ENCODE measurements at places on chromosomes 12 and 14.

DNA sequence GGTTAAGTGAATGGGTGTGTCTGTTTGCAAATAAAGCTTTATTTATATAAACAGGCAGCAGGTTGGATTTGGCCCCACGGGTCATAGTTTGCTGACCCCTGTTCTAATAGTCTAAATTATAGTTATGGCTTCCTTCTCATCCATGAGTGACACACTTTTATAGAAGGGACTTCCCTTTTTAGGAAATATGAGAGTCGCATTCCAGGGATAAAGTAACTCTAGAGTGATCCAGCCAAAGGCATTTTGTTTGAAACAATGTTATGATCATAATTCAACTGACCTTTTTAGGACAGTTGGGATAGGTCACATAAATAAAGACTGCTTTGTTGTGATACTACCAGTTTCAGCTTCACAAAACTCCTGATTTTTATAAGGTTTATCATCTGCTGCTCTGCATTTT lies 87.9 kb downstream of the ALX1 start:
- DNase-seq = no peak

DNA sequence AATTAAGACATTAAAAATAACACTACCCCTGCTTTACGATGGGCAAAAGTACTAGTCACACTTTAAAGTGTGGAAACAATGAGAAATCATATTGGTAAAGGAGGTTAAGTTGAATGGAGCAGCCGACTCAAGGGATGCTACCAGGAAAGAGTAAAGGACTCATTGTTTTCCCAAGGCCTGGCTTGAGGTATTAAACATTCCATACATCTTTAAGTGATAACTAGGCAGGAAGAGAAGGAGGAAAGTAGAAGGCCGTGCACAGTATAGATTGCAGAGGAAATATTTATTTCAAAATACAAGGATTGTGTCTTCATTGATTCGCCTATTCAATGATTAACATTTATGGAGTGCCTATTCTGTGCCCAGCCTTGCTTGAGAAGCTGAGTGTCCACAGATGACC lies 20.6 kb upstream of the YARS2 start:
- DNase-seq = no peak

DNA sequence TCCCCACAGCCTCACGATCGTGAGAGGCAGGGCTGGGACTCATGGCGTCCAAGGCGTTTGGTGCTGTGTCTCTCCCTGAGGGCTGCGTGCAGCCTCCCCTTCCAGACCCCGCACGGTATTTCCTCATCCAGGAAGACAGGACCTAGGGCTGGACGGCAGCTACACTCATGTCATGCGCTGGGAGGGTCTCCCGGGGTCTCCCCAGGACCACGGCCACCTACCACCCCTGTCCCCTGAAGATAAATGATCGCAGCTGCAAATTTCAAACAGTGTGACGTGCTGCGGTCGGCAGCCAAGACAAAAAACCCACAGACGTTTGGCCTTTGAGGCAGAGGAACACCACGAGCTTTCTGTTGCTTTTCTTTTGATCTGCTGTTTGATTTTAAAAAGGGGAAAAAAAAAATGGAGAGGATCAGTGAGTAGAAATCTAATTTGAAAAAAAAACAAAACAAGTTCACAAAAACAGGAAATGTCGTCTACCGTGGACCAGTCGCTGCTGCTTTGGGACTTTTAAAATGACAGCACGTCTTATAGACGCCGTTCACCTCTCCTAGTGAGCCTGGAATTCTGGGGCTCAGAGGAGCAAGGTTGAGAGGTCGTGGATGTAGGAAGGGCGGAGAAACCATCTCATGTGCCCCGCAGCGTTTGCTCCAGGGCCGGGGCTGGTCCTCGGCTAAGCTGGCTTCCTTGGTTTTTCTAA lies 237.6 kb downstream of the SLC41A2 start:
- DNase-seq = peak; percentile 78

- DNase-seq = no peak
Measured at GRCh38 chr12:28086521-28087155, 103.6 kb upstream of the CCDC91 start.

DNA sequence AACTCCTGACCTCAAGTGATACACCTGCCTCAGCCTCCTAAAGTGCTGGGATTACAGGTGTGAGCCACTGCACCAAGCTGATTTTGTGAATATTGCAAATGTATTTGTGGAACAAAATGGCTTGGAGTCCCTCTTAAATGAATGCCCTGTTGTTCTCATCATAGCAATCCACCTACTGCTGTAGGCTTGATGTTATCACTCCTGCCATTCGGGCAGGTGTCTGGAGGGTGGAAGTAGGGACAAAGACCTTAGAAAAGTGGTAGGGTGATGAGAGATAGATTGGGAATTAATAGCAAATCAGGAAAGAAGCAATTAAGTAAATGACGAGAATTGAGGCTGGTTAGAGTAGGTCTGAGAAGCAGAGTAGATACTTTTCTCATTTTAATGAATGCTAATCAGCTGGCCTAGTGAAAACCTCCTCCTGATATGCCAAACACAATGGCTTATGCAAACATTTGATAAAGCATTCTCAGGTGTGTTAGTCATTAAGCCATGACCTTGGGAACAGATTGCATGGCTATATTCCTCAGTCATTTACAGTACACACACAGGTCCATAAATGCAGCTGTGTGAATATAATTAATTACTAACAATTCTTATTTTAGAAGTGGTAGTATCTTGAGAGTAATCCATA lies 60.5 kb upstream of the USP44 start:
- DNase-seq = no peak

DNA sequence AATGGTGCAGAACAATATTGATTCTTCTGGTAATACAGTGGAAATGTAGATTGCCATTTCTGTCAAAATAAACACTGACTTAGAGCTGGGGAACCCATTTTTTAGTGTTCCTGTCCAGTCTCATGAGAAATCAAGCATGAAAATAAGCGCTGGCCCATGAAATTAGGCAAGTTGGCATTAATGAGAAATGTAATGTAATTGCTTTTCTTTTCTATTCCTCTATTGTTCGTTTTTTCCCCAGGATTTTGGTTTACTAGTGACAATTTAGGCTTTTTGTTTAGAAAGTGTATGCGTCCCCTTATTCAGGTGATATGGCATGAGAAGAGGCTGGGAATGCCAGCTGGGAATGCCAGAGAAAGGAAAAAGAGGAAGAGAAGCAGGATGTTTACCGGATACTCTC lies 64.4 kb upstream of the KICS2 start:
- no peak for DNase-seq

- DNase-seq = no peak
Measured at GRCh38 chr12:16844875-16845274, 238.9 kb upstream of the LMO3 start.

DNA sequence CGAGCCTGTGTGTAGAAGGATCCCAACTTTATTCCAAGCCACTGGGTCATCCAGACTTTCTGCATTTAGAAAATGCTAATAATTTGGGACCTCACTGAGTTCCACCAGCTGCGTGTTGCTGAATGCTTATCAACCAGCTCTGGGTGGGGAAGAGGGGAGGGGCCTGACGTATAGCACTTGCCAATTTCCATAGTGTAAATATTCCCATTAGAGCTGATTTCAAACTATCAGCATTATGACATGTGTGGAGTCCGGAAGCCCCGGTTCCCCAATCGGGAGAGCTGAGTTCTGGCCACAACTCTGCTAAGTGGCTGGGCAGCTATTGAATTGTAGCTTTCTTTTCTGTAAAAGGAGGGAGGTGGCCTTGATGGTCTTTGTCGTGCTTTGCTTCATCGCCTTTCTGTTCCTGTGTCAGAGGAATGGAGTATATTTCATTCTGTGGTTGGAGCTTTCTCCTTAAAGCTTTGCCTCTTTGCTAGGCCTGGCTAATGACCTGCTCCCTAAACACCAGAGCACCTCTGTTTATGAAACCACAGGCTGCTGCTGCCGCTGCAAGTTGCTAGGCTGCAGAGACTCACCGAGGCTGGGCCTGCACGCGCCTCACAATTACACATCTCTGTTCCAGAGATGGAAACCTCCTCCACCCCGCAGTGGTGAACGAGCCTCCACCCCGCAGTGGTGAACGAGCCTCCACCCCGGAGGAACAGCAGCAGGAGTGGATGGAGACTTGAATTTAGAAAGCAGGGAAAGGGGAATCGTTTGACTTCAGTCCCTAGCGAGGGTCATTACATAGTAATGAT lies 7.7 kb upstream of the BCL7A start:
- peak; percentile 14 for DNase-seq

DNA sequence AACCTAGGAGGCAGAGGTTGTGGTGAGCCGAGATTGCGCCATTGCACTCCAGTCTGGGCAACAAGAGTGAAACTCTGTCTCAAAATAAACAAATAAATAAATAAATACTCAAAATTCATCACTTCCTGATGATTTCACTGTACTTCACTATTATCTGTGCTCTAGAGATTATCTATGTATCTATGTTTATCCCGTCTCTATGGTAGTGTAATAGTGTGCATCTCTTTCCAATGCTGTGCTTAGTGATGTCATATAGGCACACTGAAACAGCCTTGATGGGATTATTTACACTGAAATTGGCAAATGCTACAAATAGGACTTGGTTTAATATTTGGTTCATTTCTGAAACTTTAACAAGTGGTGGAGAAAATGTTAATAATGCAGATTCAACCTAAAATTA lies 6.5 kb downstream of the CAPS2 start:
- DNase-seq = no peak

- no peak for DNase-seq
Measured at GRCh38 chr12:119671070-119671469, 3.1 kb downstream of the PRKAB1 start.

GRCh38 chr12:19596434-19597166 lies 157.3 kb downstream of the AEBP2 start:
- DNase-seq = no peak

GRCh38 chr12:103748002-103748401 lies 93.0 kb downstream of the NT5DC3 start:
- DNase-seq = no peak

GRCh38 chr12:107594995-107595394 lies 90.6 kb upstream of the PWP1 start:
- DNase-seq = no peak

DNA sequence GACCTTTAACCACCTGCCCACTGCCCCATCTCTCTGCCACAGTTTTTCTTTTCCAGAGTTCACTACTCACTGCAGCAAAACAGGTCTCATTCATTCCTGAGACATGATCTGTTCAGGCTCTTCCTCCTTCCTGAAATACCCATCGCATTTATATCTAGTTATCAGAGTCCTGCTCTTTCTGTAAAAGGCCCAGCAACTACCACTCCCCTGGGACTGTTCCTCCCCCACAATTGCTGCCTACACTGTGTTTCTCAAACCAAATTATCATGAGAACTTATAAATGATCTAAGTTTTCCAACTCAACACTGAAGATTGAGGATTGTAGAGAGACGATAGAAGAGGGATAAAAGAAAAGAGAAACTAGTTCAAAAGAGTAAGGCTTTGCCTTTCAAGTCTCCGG lies 40.8 kb upstream of the EPS8 start:
- DNase-seq = no peak

- DNase-seq = no peak
Measured at GRCh38 chr12:58372298-58372697, 430.9 kb downstream of the ATP23 start.

DNA sequence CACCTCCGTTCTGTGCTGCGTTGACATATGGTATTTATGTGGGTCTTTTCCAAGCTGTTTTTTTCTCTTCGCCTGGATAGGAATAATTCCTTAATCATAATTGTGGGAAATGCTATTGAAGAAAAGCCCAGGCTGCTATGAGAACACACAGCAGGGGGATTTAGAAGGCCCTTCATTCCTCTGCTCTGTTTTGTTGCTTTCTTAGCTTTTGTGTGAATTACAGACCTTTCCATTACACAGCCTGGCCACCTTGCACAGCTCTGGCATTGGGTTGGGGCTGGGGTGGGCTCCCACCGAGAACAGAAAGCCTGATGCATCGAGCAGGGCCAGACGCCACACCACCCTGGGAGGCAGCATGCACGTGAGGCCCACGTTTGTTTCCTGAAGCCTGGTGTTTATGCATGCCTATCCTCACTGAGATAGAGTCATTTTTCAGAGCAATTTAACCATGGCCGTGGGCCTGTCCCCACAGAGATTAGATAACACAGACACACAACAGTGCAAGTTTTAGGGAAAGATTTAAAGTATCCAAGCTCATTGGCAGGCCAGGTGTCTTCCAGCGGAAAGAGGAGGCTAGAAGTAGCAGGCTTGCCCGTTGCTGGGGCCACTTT lies 287.6 kb upstream of the PWP1 start:
- no peak for DNase-seq

- DNase-seq = no peak
Measured at GRCh38 chr12:45309836-45310626, 94.1 kb downstream of the ANO6 start.

- peak; percentile 30 for DNase-seq
Measured at GRCh38 chr12:120264086-120264903, 1.2 kb downstream of the PXN start.

DNA sequence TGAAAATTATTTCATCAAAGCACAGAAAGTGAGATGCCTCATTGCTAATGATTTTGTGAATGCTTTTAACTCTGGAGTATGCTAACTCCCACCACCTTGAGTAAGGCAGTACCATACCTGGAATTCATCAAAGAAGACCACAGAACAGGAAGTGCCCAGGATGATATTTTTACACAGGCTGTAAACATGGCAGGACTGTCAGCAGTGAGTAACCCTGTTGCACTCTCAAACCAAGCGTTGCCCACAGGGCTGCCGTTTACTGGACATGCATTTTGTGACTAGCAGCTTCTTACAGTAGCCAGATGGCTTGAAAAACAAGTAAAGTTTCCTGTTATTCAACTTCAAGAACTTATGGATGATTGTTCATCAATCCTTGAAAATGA lies 42.4 kb downstream of the RALGAPA1 start:
- DNase-seq = peak; percentile 20

- peak; percentile 98 for DNase-seq
Measured at GRCh38 chr14:50116181-50116956, at the start of gene VCPKMT. TSS of gene VCPKMT (minus strand) at chr14:50116572. CDS start at chr14:50116552, 20 bp downstream.

GRCh38 chr12:9992296-9992695 lies 6.6 kb downstream of the CLEC1B start:
- DNase-seq = no peak

DNA sequence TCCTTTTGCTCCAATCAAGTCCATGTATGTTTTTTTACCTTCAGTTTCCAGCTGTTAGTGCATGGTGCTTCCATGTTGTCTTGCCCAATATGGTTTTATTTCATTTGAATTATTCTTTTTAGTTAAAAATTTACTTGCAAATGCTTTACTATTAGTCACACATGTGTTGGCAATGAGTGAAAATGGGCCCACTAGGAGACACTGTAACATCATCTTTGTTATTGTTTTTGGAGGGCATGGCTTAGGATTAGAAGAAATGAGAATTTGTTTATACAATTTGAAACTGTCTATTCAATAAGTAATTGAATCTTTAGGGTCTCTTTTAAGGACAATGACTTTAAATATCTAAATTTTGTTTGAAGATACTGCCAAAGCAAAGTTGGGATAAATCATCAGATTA lies 133.7 kb downstream of the BRMS1L start:
- DNase-seq = no peak

DNA sequence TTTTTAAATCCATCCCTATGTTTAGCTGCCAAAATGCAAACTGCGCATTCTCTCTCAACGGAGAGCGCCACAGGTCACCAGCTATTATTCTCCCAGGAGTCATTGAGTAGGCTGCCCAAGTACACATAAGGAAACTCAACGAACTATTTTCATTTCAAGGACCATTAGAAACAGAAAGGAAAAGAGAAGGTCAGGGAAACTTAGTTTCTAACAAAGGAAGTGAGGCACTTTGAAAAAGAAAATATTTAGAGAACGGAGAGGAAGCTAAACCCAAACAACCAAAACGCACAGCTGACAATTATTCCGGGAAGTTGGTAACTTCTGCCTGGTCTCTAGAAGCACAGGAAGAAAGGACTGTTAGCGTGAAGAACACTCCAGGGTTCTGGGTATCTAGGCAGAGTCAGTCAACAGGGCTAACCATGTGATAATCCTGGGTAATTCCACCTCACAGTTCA lies 23.5 kb downstream of the GPHB5 start:
- DNase-seq = no peak

- DNase-seq = peak; percentile 32
Measured at GRCh38 chr14:23020143-23021128, 10.5 kb upstream of the C14orf93 start.
